ENCODE measurements at places on chromosomes 11 and 22.

GRCh38 chr11:66933531-66933930 lies 24.7 kb downstream of the PC start:
- no peak for DNase-seq

GRCh38 chr11:131465746-131466145 lies 95.3 kb downstream of the NTM start:
- no peak for DNase-seq

DNA sequence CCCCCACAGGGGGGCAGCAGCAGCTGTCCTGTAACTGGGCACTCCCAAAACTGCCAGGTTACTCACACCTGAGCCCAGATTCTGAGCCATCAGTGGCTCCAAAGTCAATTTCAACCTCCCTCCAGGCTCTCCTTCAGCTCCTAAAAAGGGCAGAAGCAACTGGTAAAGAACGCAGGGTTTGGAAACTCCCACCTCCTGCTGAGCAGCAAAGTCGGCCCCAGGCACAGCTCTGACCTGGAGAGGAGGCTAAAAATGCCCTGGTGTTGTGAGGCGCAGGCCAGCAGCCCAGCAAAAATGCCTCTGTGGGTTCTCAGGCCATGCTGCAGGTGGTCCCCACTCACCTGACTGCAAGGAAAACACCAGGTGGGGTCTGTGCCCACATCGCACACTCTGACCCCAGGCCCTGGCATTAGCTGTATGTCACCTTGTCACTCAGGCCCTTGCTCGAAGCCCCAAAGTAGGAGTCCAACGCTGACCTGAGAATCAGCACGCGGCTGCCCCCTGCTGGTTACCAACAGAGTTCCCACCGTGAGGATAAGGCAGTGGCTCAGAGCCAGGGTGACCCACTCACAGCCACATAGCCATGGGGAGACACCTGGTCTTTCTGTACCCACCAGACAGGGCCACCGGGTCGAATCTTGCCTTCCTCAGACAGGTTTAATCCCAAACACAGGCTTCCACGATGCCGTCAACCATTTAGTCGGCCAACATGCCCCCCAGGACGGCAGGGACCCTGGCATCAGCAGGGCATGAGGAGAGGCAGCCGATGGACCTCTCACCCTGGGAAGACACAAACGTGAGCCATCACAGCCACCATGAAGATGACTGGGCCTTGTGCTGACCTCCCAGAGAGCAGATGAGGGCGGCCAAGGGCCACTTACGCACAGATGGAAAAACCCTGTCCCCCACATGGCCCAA lies 11.1 kb downstream of the POLR3H start:
- peak; percentile 38 for DNase-seq

- DNase-seq: peak; percentile 76
These were observed at the start of gene WDR74 for GRCh38 chr11:62839050-62839945. Gene WDR74, minus strand, starts transcription at chr11:62839590. Its CDS starts 20 bp downstream, at chr11:62839570.

GRCh38 chr22:41976070-41976901 lies 7.0 kb downstream of the SEPTIN3 start:
- DNase-seq: no peak

- no peak for DNase-seq
These were observed 15.8 kb downstream of the KRTAP5-5 start for GRCh38 chr11:1645357-1645821.

DNA sequence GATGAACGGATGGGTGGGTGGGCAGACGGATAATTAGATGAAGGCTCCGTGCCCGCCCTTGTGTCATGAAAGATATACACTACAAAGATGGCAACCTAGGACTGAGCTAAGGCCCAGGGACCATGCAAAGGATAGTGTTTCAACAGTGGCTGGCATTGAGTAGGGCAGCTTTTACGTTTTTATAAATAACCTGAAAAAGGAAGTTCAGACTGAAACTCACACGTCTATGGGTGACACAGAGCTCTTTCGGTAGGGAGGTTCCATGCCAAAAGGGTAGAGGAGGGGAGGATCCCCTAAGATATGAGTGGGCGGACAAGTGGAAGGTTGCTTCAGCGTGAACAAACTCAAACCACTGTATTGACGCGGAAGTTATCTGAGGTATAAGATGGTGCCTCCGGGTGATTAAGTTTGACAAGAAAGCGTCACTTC lies 90.5 kb downstream of the UBASH3B start:
- no peak for DNase-seq

- DNase-seq: no peak
These were observed 76.0 kb downstream of the TRIM29 start for GRCh38 chr11:120061761-120062560.

DNA sequence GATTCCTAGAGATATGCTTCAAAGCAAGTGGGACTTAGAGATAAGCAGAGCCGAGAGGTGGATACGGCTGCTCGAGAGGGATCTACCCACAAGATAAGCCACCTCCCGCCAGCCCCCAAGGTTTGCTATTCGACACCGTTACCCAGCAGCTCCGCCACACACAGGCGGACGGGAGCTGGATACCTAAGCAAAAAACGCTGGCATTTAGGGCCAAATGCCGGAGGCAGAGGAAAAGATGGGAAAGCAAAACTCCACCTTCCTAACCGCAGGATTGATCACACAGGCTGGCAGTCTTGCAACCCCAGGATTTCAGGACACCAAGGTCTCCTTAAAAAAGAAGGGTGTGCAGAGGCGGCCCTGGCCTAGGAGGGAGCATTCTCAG lies 709 bp downstream of the FTH1 start:
- DNase-seq: no peak

Data from NK-92 treated with Interleukin-12 subunit alpha and Interleukin-12 subunit beta, amount 100 ng/mL, for 24 hours (cell line).